ENCODE measurements at places on chromosomes 16 and 17.

- no peak for DNase-seq
Observed at GRCh38 chr17:68452724-68453290, 4.5 kb downstream of the WIPI1 start.

GRCh38 chr17:78301821-78302213 is 58.1 kb downstream of the SOCS3 start:
- no peak for DNase-seq

GRCh38 chr17:31318298-31318801 is 3.1 kb downstream of the EVI2A start:
- DNase-seq: peak; percentile 38

DNA sequence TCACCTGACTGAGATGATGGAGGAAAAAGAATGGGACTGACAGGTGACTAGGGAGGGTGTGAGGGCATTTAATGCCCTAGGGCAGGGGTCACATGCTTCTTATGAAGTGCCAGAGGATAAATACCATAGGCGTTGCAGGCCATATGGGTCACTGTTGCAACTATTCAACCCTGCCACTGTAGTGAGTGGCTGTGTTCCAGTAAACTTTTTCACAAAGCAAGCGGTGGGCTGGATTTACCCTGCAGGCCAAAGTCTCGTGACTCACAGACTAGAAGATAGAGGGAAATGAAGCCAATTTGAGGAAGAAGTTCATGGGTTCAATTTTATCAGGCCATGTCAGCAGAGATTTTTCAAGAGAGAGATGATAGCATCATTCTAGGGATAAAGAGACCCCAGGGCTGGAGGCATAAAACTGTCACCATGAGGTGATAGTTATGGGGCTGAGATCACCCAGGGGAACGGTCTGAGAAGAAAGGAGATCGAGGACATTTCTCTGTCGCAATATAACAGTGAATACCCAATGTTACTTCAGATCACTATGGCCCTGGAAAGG is 8.6 kb downstream of the ARHGAP17 start:
- no peak for DNase-seq

GRCh38 chr16:85377388-85378144 is 235.6 kb upstream of the GSE1 start:
- no peak for DNase-seq

DNA sequence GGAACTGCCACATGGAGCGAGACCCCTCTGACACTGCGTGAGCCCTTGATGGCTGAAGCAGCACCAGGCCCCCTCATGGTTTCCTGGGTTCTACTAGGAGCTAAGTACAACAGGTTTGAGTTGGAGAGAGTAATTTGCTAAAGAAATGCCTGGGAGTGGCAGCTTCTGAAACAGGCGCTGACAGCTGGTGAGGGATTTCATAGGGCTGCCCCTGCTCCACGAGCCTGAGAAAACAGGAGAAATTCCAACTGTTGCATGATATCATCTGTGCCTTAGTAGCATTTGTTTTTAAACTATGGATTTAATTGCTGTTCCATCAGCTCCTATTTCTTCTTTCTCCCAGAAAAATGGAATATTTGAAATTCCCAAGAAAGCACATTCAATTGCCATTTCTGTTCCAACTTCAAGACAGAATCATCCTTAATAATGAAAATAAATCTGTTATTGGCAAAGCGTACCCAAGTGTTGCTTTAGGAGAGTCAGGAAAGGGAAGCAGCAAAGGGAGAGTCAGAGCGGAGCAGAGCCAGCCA is 78.8 kb upstream of the ANKFN1 start:
- DNase-seq: no peak

- no peak for DNase-seq
Observed at GRCh38 chr16:54546521-54546920, 259.9 kb upstream of the IRX3 start.

DNA sequence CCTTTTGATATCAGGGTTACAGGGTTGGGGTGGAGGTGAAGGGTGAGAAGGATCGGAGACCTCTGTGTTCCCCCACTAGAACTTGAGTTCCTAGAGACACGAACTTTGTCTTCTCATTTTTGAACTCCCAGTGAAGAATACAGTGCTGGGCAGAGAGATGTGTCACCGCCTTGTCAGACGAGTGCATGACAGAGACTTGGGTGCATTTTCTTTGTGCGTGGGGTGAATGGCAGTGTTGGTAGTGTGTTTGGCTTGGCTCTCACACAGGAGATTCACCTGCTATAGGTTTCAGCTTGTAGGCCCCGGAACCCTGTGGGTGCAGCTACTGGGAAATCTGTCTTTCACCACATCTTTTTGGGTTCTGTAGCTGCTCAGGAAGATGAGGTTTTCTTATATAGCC is 40.0 kb upstream of the CCR7 start:
- peak; percentile 58 for DNase-seq

GRCh38 chr16:72836181-72836580 is 211.7 kb downstream of the ZFHX3 start:
- no peak for DNase-seq

DNA sequence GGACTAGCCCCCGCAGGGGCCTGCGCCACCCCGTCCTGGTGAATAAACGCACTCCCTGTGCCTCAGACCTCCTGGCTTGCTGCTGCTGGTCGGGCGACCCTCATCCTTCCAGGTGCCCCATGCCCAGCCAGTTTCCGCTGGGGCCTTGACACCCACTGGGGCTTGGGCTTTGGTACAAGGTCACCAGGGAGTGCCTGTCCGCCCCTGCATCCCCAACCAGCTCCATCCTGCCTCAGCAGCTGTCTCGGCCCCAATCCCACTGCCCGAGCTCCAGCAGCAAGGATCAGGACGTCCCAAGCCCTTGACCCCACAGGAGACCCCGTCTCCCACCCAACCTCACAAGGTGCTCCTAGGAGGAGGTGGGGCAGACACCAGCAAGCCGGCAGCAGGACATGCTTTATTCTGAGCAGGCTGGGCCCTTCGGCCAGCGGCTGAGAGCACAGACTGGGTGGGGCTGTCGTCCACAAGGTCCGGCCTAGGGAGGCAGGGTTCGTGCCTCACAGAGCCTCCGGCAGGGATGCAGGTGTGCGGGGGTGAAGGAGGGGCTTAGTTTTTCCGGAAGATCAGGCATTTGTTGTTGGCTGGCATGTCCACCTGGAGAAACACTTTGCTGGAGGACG is 1.9 kb downstream of the METTL26 start:
- DNase-seq: no peak

DNA sequence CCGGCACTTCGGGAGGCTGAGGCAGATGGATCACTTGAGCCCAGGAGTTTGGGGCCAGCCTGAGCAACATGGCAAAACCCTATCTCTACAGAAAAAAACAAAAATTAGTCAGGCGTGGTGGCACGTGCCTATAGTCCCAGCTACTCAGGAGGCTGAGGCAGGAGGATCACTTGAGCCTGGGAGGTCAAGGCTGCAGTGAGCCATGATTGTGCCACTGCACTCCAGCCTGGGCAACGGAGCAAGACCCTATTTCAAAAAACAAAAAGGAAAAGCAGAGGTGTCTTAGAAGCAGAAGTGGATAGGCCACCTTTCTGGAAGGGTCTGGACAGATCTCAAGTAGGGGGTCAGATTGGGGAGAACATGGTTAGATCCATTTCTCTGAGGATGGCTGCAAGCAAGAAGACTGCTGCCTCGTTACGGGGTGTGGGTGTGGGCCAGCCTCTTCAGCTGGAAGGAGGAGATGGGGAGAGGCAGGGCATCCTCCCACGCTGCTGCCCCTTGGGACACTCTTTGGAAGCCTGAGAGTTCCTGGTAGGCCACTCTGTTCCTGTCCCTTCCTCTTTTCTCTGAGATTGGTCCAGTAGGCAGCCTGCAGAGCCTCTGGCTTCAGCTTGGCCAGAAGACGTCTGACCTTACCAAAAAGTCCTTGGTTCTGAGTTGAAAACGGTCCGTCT is 208.0 kb downstream of the MSI2 start:
- no peak for DNase-seq

GRCh38 chr17:48386826-48387225 is 43.2 kb downstream of the SKAP1 start:
- no peak for DNase-seq

DNA sequence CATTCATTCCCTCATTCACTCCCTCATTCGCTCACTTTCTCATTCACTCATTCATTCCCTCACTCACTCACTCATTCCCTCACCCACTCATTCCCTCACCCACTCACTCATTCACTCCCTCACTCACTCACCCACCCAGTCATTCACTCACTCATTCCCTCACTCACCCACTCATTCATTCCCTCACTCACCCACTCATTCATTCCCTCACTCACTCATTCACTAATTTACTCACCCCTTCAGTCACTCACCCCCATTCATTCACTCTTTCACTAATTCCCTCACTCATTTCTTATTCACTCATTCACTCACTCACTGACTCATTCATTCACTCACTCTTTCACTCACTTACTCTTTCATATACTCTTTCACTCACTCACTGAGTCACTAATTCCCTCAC is 303.1 kb downstream of the C16orf95 start:
- DNase-seq: no peak

DNA sequence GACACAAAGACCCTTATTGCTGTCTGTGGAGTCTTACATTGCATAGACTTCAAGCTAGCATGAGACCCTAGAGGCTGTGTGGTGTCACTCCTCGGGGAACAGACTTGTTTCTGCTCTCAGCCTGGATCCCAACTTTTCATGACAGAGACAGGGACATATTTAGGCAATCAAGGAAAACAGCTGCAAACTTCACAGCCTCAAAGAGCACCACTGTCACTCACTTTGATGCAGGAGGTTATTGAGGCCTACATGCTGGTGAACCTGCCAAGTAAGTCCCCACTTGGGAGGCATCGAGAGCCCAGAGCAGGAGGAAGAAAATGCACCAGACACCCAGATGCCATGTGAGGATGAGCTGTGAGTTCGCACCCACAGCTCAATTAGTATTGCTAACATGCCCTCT is 10.3 kb downstream of the CBLN1 start:
- DNase-seq: no peak

- DNase-seq: no peak
Observed at GRCh38 chr17:58534901-58535421, 20.5 kb upstream of the MTMR4 start.

DNA sequence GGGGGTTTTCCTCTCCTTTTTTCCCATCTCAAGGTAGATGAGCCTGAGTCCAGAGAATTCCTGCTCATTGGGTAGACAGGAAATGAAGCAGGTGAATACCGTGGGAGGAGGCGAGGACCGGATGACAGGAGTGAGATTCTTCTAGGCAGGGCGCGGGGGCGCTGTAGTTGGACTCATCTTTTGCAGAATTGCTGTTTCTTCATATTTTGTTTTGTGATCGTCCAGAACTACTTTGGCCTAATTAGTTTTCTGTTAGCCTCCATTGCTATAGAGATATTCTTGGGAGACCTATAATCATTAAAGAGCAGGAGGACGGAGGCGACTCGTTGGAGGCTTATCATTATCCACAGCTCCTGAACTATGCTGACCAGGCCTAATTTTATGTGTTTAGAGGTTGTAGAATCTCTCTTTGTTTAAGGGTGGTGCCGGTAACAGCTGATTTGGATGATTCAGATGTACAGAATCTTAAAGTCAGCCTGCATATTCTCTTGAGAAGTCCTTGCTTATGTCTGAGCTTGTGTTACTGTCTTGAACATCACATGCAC is 650 bp downstream of the ATP6V0A1 start:
- no peak for DNase-seq

- no peak for DNase-seq
Observed at GRCh38 chr16:57795431-57795878, 6.8 kb downstream of the KIFC3 start.

DNA sequence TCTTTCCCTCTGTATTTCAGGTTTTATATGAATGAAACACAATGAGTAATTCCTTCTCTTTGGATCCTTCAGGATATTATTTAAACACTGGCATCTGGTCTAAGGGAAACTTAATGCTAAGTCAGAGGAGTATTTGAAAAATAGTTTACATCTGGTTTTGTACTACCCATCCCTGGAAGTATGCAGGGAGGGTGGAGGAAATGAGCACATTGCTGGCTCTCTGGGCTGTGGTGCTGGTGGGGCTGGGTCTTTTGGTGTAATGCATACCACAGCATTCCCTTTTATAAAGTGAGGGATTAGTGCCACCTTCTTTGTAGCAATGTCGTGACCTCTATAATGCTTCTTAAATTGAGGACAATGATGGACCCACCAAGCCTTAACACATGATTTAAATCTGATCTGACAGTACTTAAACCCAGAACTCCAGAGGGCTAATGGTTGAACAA is 105.5 kb upstream of the AXIN2 start:
- no peak for DNase-seq

- no peak for DNase-seq
Observed at GRCh38 chr16:81095653-81095952, 592 bp downstream of the GCSH start.

GRCh38 chr17:82278308-82278707 is 4.8 kb upstream of the CSNK1D start:
- no peak for DNase-seq

GRCh38 chr17:2444382-2444781 is 43.5 kb upstream of the MNT start:
- no peak for DNase-seq

DNA sequence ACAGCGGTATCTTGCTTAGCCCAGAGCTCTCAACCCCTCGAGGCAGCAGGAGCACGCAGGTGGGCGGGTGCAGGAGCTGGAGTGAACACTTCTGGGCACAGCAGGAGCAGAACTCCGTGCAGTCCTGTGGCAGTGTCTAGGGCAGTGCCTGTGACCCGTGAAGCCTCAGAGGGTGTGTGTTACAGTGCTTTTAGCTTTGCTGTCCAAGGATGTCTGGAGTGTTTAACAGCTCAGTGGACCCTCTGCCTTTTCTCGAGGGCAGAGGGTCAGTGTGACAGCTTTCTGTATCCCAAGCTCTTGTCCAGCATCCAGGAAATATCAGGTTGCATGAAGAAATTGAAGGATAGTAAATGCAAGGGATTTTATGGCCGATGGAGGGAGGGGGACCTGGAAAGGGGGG is 16.4 kb upstream of the SSTR5 start:
- no peak for DNase-seq

- DNase-seq: no peak
Observed at GRCh38 chr16:28062847-28063521, 530 bp downstream of the GSG1L start.

DNA sequence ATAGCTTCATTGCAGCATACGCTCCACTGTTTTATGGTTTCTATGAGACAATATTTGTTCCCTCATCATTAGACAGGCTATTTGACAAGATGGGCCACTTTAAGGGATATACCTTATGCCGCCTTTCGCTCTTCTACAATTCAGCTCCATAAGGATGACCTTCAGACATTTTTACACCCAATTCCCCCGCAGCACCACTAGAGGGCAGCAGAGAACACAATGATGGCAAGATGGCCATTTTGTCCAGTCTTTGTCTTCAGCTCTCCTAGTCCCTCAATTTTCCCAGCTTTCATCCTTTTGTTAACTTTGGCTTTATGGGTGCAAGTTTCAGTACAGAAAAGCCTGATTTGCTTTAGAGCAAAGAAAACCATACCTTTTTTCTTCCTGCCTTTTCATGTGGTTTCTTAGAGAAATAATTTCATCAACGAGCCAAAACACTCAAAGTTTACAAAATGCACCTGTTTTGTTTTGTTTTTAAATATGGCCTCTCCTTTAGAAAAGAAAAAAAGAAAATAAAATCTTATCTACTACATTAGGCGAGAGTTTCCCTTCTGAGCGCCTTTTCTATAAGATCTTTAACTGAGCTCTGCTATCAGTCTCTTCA is 355.3 kb downstream of the TOX3 start:
- peak; percentile 23 for DNase-seq
